Pulmonary artery endothelial cell (primary cell): ENCODE measurements at places on chromosomes 1 and 21.

DNA sequence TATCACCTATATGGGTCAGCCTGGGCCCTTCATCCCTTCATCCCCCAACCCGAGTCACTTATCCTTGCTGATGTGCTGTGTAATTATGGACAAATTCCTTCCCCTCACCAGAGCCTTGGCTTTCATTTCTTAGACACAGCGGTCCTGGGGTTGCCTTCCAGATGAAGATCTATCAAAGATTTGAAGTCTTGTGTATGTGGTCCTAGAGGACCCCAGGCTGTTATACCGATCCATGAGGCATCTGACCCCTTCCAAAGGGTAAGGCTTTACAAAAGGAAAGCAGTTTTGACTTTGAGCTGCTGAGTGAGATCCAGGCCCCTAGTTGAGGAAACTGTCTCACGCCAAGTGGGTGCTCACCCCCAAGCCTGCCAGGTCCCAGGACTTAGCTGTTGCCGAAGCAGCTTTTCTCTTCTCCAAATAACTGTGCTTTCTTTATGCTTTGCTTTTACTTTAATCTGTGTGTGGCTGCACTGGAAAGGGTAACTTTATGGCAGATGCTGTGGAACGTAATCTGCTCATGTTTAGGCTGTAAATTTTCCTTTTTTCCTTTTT is 37.6 kb downstream of the MAN1C1 start:
- DNase-seq, result no peak

DNA sequence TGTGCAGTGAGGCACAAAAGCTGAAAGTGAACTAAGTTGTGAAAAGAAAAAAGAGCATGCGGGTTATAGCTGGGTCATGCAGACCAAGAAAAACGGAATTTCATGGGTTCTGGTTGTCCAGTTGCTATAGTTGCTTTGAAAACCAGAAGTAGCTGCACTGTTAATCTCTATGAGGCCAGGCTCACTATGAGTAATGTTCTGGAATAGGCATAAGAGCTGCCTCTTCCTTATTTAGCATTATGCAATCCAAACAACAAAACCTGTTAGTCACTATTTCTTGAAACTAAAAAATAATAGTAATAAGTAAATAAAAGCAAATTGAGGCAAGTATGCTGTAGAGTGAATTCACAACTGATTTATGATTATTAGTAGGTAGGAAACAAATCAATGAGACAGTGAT is 1383.7 kb downstream of the MRPL39 start:
- no peak for DNase-seq

DNA sequence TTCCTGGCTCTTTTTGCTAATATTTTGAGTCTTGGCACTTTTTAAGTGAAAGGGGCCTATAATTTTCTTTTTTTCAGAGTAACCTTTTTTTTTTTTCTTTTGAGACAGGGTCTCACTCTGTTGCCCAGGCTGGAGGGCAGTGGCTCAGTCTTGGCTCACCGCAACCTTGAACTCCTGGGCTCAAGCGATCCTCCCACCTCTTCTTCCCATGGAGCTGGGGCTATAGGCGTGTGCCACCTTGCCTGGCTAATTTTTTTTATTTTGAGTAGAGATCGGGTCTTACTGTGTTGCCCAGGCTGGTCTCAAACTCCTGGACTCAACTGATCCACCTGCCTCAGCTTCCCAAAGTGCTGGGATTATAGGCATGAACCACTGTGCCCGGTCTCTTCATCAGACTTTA is 102.8 kb downstream of the DHRS3 start:
- no peak for DNase-seq

GRCh38 chr21:42151148-42151947 is 67.6 kb upstream of the ABCG1 start:
- DNase-seq, result no peak

DNA sequence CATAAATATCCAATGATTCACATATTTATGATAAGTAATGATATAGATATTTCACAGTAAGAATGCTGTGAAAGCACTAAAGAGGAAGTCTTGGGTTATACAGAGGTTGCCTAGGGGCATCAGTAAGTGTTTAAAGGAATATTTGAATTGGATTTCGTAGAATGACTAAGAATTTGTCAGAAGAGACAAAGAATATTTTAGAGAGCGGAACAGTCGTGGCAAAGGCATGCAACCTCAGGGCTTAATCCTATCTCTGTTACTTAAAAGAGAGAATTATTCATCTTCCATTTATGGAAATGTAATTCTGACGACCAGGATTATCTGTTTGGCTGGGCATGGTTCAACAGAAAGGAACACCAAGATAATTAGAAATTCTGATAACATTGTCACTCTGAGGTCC is 171.9 kb upstream of the NR5A2 start:
- DNase-seq, result no peak

- no peak for DNase-seq
Observed at GRCh38 chr1:202802998-202803932, 5.0 kb downstream of the KDM5B start.

GRCh38 chr21:16279731-16280581 is 550.2 kb downstream of the USP25 start:
- DNase-seq, result no peak

GRCh38 chr21:33434770-33435360 is 31.7 kb downstream of the IFNGR2 start:
- peak; percentile 55 for DNase-seq

DNA sequence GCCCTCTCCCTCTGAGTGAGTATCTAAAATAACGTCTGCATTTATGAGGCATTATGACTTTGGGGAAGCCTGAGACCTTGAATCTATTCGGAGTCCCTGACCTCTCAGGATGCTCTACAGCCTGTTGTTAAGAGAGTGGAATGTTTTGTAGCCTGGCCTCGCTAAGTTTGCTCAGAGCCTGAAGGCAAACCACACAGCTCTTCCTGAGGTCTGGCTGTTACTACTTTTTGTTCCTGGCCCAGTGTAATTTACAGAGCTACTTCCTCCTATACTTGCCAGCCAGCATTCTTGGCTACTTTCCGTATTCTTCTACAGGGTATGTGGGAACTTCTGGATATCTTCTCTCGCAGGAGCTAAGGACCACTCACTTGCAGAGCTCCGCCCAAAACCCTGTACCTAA is 3.6 kb upstream of the ZMYM4 start:
- no peak for DNase-seq

- no peak for DNase-seq
Observed at GRCh38 chr1:182561456-182561855, 27.6 kb downstream of the RNASEL start.

DNA sequence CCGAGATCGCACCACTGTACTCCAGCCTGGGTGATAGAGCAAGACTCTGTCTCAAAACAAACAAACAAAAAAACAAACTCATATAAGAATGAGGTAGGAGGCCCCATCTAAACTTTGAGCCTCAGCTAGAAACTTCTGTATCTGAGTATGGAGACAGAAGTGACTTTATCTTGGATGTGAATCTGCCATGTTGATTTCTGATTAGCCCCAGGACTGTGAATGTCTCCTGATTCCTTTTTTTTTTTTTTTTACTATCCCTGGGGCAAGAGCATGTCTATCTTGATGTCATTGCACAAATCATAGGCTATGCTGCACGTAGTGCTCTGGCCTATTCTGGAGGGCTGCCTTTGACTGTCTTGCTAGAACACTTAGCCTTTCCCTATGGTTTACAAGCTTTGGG is 211.0 kb downstream of the PTPRU start:
- no peak for DNase-seq

- no peak for DNase-seq
Observed at GRCh38 chr1:228335406-228336307, 71.0 kb downstream of the TRIM11 start.

DNA sequence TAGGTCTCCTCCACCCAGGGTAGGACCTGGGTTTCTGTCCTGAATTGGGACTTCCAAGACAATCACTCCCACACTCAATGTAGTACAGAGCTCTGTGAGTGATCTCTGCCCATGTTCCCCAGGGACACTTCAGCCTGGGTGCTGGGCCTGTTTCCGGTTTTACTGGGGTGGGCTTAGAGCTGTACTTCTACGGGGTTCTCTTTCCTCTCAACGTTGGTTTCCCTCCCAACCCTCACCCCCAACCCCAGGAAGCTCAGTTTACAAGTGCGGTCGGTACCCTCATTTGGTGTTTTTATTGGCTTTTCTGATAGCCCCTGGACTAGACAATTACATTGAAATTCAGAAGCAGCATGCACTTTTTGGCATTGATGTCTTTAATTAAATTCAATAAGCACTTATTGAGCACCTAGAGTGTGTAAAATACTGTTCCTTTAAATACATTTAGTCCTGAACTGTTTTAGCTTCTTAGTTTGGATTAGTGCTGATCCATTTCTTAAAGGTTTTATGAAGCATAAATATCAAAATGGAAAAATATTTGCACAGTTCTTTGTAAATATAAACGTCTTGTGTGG is 542 bp upstream of the XPR1 start:
- no peak for DNase-seq

DNA sequence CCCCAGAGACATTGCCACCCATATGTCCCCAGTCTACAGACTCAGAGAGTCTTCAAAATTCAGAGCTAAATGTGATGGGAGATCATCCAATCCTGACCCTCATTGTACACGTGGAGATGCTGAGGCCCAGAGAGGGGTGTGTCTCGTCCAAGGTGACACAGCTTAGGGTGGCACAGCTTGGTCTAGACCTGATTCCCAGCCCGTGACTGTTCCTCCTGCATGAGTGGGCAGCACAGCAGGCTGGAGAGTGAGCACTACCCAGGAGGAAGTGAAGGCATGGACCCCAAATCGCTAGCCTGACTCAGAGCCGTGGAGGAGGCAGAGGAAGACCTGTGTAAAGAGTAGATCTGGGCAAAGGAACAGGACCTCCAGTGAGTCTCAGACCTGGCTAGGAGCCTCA is 16.4 kb downstream of the S100A7 start:
- no peak for DNase-seq

- DNase-seq, result peak; percentile 39
Observed at GRCh38 chr1:77948841-77949424, 29.9 kb downstream of the FUBP1 start.

- DNase-seq, result no peak
Observed at GRCh38 chr1:59123081-59123681, 173.7 kb upstream of the FGGY start.

GRCh38 chr1:67889953-67890567 is 56.8 kb upstream of the GNG12 start:
- peak; percentile 90 for DNase-seq

GRCh38 chr1:182629499-182630096 is 25.4 kb upstream of the RGS16 start:
- DNase-seq, result no peak

DNA sequence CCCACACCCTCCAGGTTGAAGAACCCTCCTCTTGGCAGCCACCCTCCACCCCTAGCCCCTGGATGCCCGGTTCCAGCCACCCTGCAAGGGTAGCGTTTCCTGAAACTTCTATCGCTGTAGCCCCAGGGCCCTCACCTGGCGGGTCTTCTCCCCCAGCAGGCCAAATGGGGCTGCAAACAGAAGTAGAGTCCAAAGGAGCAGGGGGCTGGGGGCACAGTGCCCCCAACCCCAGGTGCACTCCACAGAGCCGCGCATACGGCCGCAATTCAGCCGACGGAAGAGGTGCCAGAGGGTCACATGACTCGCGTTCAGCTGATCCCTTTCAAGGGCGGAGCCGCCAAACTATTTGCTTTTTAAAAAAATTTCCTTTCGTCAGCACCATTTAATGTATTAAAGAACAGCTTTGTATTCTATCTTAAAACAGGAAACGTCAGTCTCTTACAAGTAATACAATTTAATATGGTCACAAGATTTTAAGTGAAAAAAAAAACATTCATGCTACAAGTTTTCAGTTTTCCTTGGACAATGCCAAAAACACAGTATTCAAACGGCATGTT is at the start of gene GLMP:
Gene GLMP, minus strand, starts transcription at position 289 of the 557 bp plus-strand sequence. Its CDS starts 34 bp downstream, at position 255.
- peak; percentile 20 for DNase-seq

- no peak for DNase-seq
Observed at GRCh38 chr1:178046591-178047270, 47.2 kb upstream of the RASAL2 start.

- DNase-seq, result no peak
Observed at GRCh38 chr1:213737398-213738035, 250.3 kb upstream of the PROX1 start.

- no peak for DNase-seq
Observed at GRCh38 chr1:242402956-242403355, 121.5 kb downstream of the PLD5 start.

DNA sequence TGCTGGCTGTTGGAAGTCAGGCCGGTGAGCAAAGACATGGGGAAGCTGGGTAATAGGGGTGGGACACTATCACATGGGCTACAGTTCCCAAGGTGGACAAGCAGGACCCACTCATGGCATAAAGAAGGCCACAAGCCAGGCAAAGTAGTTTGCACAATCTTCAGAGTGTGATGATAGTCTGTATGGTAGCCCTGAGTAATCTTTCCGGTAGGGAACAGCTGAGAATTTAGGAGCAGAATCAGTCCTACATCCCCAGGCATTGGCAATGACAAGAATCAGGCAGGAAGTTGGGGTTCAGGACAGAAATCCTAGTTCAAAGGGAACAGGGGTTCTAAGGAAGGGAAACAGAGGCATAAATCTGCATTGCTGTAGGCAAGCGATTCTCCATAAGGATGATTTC is 23.9 kb upstream of the SPATA6 start:
- no peak for DNase-seq

DNA sequence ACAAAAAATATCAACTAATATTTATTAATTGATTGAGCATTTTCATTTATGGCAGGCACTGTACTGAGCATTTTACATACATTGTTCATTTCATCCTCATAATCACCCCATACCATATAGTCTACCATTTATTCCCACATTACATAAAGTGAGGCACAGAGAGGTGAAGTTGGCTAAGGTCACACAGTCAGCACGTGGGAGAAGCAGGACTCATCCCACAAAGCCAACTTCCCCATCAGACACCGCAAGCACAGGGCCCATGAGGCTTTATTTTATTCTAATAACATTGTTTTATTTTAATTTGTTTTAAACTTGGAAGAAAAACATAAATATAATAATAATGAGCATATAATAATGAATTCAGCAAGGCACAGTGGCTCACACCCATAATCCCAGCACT is 43.1 kb upstream of the CAPZB start:
- no peak for DNase-seq

GRCh38 chr1:187877220-187877619 is 1048.5 kb downstream of the PLA2G4A start:
- no peak for DNase-seq

- DNase-seq, result no peak
Observed at GRCh38 chr1:224733027-224733911, 117.2 kb downstream of the CNIH3 start.

GRCh38 chr1:59639266-59639665 is 175.5 kb upstream of the HOOK1 start:
- DNase-seq, result no peak

DNA sequence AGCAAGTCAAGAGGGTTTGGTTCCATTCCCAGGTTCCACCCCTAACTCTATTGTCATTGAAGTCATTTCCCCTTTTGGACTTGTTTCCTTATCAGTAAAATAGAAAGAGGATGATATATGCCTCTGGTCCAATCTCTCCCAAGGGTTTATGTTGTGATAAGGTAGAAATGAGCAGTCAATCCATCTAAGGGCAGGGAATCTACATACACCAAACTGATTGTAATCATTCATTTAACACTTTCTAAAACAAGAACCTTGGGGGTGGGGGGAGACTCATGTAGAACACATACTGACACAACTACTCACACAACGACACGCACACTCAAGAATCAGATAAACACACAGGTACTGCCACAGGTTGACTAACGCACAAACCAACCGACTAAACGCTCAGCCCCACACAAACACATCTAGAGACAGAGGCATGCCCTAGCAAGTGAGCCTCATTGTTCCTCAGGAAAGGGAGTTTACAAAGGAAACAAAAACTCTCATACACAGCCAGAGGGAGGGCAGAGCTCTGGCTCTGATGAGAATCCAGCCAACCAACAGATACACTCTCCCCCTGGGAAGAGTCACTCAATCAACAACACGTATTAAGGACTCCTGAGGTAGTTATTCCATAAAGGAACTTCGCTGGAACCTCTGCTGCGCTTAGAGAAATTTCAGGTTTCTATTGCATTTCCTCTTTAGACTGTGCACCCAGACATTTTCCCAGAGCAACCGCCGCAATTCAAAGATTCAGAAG is 1.0 kb downstream of the F11R start:
- DNase-seq, result no peak
